ENCODE measurements at places on chromosomes 11 and 22. TPM values are rescaled to one million over a fixed set of nuclear protein-coding genes. Genes with fewer than 3 reads are reported as not detected.

The GLYATL2 gene
- 2.8 TPM for total RNA-seq

The MIAT gene
- total RNA-seq: 2.5 TPM

The OR51I1 gene
- 0.59 TPM for total RNA-seq

The CHRNA10 gene
- 0.20 TPM for total RNA-seq

The SLC37A2 gene
- 10.3 TPM for total RNA-seq

The PHLDA2 gene
- 4.2 TPM for total RNA-seq

The OR52I1 gene
- not detected for total RNA-seq

The FAM180B gene
- 0.99 TPM for total RNA-seq
